ENCODE measurements at places on chromosomes 2 and 18. TPM values are rescaled to one million over a fixed set of nuclear protein-coding genes. Genes with fewer than 3 reads are reported as not detected.

Gene LRATD1
- polyA plus RNA-seq: 12.0 TPM

Gene NEU4
- polyA plus RNA-seq: 6.7 TPM

Gene TRIM54
- 128 TPM for polyA plus RNA-seq

Gene KCMF1
- 39.6 TPM for polyA plus RNA-seq

Gene RNF25
- polyA plus RNA-seq: 29.4 TPM

Gene C1QL2
- polyA plus RNA-seq: not detected

Gene RGPD5
- polyA plus RNA-seq: 29.9 TPM

DNA sequence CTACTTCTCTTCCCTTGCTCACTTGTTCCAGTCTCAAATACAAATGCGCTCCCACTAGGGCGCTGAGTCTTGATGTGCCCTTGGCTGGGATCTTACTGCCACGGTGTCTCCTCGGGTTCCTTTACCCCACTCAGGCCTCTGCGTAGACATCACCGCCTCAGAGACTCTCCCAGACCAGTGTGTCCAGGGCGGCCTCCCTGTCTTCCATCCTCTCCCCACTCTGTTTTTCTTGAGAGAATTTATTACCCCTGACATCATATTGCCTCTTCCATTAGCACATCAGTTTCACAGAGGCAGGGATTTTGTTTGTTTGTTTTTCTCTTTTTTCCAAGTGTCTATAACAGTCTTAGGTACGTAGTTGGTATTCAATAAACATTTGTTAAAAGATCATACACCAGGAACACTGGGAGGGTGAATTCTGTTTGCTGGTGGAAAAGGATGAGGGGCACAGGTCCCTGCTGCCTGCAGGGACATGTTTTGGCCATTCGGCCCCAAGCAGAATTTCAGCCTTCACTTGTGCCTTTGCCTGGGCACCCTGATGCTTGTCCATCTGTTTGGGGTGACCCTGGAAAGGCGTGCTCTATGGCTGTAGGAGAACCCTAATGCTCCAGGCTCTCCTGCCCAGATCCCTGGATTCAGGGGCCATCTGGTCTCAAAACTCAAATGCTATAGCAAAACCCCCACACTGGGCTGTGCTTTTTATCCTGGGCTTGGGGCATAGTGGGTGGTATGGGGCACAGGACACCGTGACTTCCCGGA lies 55.0 kb downstream of the RPL37A start:
- DNase-seq: no peak

GRCh38 chr2:8144785-8145184 lies 537.1 kb upstream of the ID2 start:
- no peak for DNase-seq

DNA sequence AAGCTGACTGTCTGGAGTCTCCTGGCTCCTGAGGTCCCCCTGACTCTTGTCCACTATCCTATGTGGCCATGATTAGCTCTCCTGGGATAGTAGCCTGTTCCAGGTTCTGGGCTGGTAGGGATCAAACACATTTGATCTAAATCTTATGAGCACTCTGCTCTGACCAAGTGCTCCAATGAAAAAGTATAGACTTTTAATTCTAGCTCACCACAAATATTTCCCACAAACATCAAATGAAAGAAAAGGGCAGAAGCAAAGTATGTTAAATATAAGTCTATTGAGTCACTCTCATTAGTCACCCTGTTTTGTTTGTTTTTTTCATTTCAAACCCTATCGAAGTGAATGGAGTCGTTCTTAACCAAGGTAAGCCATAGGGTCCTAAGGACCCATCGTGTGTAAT lies 39.7 kb upstream of the NEDD4L start:
- DNase-seq: no peak

GRCh38 chr2:199895406-199895805 lies 15.7 kb upstream of the C2orf69 start:
- no peak for DNase-seq

GRCh38 chr2:197134206-197134605 lies 176.4 kb downstream of the ANKRD44 start:
- DNase-seq: no peak

GRCh38 chr18:79597831-79598632 lies 81.6 kb upstream of the CTDP1 start:
- DNase-seq: no peak

- no peak for DNase-seq
These were observed 97.0 kb upstream of the REG3G start for GRCh38 chr2:78928502-78928901.

GRCh38 chr2:224268441-224268840 lies 133.5 kb downstream of the FAM124B start:
- DNase-seq: peak; percentile 73

- DNase-seq: no peak
These were observed 1276.2 kb upstream of the NRXN1 start for GRCh38 chr2:52308156-52308555.
